ENCODE measurements at places on chromosomes 2 and 18.

DNA sequence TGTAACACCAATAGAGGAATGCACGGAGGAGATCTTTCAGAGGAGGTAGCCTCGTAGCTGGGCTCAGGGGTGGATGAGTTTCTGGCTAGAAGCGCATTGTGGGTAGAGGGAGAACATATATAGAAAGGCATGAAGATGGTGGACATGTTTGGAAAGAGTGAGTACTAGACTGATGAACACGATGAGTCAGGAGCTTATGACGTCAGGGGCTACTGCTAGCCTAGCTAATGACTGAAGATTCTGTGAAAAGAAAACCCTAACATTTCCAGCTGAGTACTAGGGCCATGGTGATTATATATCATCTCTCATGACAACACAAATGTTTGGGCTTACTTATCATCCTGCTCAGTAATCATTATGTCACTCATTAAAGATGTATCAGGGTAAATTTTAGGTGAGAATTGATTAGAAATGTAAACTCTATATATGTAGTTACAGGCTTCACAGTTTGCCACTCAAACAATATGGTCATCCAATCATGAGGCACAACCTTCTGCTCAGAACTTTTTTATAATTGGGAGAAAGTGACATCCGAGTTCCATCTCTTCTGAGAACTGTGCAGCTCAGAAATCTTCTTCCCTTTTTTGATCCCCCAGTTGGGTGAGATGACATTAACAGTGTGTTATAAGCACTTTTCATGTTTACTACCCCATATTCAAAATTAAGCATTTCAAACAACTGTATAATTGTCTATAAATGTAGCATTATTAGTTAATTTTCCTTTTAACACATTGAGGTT is 22.2 kb upstream of the IL1RN start:
- peak; percentile 89 for DNase-seq

GRCh38 chr2:157178874-157179273 is 78.6 kb upstream of the GALNT5 start:
- DNase-seq: peak; percentile 62

DNA sequence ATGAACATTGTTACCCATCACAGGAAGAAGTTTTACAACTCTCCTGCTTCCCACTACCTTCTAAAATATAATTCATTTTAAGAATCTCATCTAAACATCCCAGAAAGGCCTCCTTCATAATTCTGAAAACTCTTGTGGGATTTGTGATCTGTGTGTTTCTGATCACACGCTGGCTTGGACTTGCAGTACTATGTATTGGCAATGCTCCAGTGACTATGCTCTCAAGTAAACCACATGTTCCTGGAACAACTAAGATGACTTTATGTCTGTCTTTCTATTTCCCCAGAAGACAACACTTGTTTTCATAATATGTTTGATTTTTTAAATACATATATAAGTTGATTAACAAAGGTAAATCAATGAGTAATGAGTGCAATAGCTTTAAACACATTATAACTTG is 376.6 kb upstream of the NETO1 start:
- no peak for DNase-seq

DNA sequence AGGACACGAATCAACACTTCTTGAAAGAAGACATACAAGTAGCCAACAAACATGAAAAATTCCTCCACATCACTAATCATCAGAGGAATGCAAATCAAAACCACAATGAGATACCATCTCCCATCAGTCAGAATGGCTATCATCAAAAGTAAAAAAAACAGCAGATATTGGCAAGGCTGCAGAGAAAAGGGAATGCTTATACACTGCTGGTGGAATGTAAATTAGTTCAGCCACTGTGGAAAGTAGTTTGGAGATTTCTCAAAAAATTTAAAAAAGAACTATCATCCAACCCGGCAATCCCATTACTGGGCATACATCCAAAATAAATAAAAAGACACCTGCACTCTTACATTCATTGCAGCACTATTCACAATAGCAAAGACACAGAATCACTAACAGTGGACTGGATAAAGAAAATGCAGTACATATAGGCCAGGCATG is 78.7 kb downstream of the GRB14 start:
- no peak for DNase-seq

DNA sequence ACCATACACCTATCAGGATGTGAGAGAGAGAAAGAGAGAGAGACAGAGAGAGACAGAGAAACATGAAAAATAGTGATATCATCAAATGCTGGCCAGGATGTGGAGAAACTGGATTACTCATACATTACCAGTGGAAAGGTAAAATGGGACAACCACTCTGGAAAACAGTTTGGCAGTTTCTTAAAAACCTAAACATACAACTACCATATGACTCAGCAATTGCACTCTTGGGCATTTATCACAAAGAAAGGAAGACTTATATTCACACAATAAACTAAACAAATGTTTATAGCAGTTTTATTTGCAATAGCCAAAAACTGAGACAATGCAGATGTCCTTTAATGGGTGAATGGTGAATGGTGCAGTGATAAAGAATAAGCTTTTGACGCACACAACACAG is 29.1 kb downstream of the SLC4A3 start:
- no peak for DNase-seq

- DNase-seq: no peak
These were observed 304.8 kb downstream of the CDCA7 start for GRCh38 chr2:173659509-173659908.

DNA sequence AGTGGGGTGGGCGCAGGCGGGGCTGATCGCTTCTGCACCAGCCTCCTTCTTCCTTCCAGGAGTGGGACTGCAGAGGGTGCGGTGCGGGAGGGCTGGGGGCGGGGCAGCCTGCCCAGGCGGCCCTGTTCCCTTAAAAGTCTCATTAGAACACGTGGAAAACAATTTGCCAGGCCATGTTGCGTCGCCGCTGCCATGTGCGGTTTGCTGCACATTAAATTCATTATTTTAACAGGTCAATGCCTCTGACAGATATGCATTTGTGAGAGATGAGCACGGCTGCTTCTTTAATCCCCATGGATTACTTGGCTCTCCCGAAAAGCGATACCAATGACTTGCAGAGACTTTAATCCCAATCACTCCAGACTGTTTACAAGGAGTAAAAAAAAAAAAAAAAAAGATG is 139.0 kb downstream of the CELF4 start:
- DNase-seq: no peak

- DNase-seq: no peak
These were observed 142.9 kb downstream of the CHST9 start for GRCh38 chr18:27042177-27042576.

DNA sequence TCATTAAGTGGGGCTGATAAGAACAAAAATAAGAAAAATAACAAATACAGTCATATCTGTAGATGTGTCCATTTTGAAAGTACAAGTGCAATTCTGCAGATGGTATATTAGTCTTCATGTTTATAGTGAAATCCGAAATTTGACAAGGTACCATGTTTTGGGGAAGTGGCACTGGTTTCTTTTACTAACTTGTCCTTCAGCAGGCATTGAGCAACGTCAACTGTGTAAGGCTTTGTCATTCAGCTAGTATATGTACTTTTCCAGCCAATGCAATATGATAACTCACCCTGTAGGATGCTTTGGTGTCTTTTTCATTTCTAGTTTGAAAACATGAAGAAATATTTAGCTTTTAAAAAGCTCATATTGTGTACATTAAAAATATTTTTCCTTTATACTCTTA is 139.9 kb downstream of the MCFD2 start:
- DNase-seq: peak; percentile 79

DNA sequence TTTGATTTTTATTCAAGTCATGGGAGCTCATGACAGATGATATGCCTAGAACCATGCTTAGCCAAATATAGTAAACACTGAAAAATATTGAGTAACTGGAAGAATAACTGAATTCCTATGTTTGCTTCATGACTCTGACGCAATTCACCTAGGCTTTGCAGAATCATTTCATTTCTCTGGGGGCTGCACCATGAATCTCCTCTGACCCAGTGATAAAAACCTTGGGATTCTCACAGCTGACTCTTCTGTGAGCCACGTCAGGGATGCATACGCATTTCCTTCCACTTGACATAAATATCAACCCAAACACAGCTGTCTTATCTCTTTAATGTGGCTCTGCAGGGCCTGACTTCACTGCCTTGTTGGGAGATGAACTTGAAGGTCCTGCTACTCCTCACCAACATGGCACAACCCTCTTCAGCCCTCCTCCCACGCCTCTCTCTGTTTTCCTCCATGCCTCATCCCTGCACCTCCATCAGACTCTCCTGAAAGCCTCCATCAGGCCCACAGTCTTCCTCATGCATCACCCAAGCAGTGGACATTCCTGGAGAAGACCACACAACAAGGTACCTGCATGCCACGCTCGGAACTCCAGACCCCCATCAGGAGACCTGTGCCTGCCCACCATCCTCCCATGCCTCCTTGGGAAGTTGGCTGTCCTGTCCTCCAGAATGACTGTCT is 29.8 kb downstream of the COL6A3 start:
- DNase-seq: no peak

DNA sequence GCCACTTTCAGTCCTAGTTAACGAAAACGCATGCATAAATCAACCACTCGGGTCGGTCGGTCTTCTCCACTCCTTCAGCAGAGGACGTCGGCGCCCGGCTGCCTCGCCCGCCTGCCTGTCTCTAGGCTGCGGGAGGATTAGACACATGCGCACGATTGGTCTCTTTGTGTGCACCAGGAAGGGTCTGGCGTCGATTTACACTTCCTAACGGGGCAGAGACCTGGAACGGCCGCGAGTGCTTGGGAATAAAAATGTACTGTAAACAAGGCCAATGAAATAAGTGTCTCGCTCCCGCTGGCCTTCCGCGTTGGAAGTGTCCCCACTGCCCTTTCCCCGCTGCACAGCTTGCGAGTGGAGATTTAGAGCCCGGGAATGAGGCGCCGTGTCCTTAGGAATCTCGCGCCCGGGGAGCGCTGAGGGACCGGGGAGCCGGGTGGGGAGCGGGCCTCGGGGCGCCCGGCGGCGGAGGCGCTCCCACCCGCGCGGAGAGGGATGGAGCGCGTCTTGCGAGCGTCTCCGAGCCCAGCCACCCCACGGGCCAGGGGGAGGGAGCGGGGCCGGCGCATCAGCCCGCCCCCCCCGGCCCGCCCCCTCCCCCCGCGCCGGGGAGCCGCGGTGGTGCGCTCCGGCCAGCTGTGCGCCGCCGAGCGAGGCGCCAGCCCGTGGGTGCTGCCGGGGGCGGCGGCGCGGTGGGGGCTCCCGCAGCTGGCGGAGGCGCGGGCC is at the start of gene DOK6:
Gene DOK6 (plus strand): TSS at position 636 of the 723 bp plus-strand sequence.
- DNase-seq: no peak

- no peak for DNase-seq
These were observed 62.5 kb downstream of the MRO start for GRCh38 chr18:50757358-50757757.

Data from inflammatory macrophage treated with lipopolysaccharide for 1 hour (primary cell).